IMR-90 (cell line): ENCODE measurements at places on chromosomes 3 and 15. TPM values are rescaled to one million over a fixed set of nuclear protein-coding genes. Genes with fewer than 3 reads are reported as not detected.

DNA sequence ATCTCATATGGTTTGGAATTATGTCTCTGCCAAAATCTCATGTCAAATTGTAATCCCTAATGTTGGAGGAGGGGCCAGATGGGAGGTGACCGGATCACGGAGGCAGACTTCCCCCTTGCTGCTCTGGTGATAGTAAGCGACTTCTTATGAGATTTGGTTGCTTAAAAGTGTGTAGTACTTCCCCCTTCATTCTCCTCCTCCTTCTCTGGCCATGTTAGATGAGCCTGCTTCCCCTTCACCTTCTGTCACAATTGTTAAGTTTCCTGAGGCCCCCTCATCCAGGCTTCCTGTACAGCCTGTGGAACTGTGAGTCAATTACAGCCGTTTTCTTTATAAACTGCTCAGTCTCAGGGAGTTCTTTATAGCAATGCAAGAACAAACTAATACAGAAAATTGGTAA is 51.1 kb downstream of the NEDD4 start:
- peaks cover 6% of the 10 kb centered on the region for H3K36me3 ChIP-seq
- H3K4me1 ChIP-seq: no peaks in the 10 kb centered on the region
- no peak overlapping the region for H3K4me3 ChIP-seq
- H3K27me3 ChIP-seq: no peaks in the 10 kb centered on the region

GRCh38 chr15:40513609-40514008 is 42.8 kb downstream of the CHST14 start:
- H3K27me3 ChIP-seq: peaks cover 36% of the 10 kb centered on the region
- no peak for DNase-seq
- H3K27ac ChIP-seq: no peak overlapping the region
- H3K4me1 ChIP-seq: peaks cover 4% of the 10 kb centered on the region; the same call in 1 of the 2 replicates
- H3K36me3 ChIP-seq: no peaks in the 10 kb centered on the region
- no peak overlapping the region for H3K4me3 ChIP-seq

DNA sequence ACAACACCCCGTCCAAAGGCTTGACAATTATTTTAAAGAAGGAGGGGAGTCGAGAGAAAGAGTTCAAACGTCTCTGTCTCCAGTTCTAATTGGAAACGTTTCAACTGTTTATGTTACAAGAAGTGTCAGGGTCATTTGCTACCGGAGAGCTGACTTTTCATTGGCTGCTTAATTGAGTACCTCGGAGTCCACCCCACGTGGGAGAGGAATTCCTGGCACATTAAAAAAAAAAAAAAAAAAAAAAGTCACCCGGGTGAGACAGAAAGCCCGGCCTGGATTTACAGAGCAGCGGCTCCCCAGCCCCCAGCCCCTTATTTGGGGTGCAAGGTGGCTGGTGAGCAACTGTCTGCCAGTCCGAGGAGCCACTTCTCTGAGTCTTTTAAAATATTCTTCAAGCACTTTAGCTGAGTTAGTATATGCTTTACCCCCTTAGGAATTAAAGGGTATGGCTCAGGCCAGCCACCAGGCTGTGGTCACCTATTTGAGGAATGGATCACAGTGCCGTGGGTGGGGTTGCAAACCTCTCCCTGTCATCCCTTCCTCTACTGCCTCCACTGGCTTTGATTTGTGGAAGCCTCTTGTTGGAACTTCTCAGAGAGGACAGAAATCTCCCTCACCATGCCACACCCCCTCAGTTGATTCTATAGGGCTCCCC is 3.9 kb upstream of the TLE3 start:
- H3K27me3 ChIP-seq: peaks cover 32% of the 10 kb centered on the region
- DNase-seq: peak; percentile 86
- H3K4me1 ChIP-seq: peaks cover 18% of the 10 kb centered on the region
- no peak overlapping the region for H3K4me3 ChIP-seq
- H3K36me3 ChIP-seq: no peaks in the 10 kb centered on the region

The IL17RE gene
- 0.90 and 1.1 TPM in 2 replicates for total RNA-seq

- H3K4me3 ChIP-seq: peak overlapping the region; percentile 78
- no peaks in the 10 kb centered on the region for H3K27me3 ChIP-seq
- no peak for DNase-seq
- H3K4me1 ChIP-seq: no peaks in the 10 kb centered on the region; the same call in 1 of the 2 replicates
- H3K27ac ChIP-seq: peak overlapping the region; percentile 83
- no peaks in the 10 kb centered on the region for H3K36me3 ChIP-seq
Measured at GRCh38 chr3:105367063-105367405, 325 bp downstream of the ALCAM start.

- DNase-seq: no peak
- H3K27ac ChIP-seq: no peak within 1 kb of the TSS
- H3K27me3 ChIP-seq: no peaks in the 10 kb centered on the region
- H3K4me3 ChIP-seq: no peak within 1 kb of the TSS
- H3K4me1 ChIP-seq: no peaks in the 10 kb centered on the region
Measured at GRCh38 chr3:87792534-87793336, 266.1 kb downstream of the CGGBP1 start.

- H3K36me3 ChIP-seq: no peaks in the 10 kb centered on the region
- no peak overlapping the region for H3K27ac ChIP-seq
- peak; percentile 86 for DNase-seq
- H3K4me3 ChIP-seq: no peak overlapping the region
- H3K4me1 ChIP-seq: peaks cover 11% of the 10 kb centered on the region
- H3K27me3 ChIP-seq: no peaks in the 10 kb centered on the region
Measured at GRCh38 chr3:100561459-100562158, 47.8 kb upstream of the ADGRG7 start.

GRCh38 chr3:64575211-64575844 is 112.5 kb downstream of the ADAMTS9 start:
- H3K4me3 ChIP-seq: no peak overlapping the region
- H3K36me3 ChIP-seq: no peaks in the 10 kb centered on the region; the same call in 1 of the 2 replicates
- peaks cover 5% of the 10 kb centered on the region for H3K27me3 ChIP-seq
- DNase-seq: peak; percentile 18

- no peak for DNase-seq
- H3K36me3 ChIP-seq: no peaks in the 10 kb centered on the region
- no peak overlapping the region for H3K27ac ChIP-seq
- no peaks in the 10 kb centered on the region for H3K27me3 ChIP-seq
Measured at GRCh38 chr15:27223179-27223578, 252.2 kb downstream of the GABRG3 start.

DNA sequence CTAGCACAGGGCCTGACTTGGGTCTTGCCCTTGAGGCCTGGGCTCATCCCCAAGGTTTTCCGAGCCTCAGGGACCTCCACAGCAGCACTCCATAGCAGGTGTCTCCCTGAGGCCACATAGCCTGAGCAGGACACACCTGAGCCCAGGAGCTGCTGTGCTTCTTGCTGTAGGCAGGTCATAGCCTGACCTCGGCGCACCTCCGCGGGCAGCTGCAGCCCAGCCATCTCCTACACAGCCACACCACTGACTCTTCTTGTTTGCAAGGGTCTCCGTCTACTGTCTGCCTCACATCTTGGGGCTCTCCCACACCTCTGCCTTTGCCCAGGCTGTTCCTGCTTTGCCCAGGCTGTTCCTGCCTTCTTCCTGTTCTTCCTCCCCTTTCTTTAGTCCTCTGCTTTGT is 224.8 kb downstream of the SLCO3A1 start:
- DNase-seq: no peak
- no peaks in the 10 kb centered on the region for H3K36me3 ChIP-seq
- H3K4me1 ChIP-seq: no peaks in the 10 kb centered on the region
- no peak overlapping the region for H3K27ac ChIP-seq
- H3K27me3 ChIP-seq: no peaks in the 10 kb centered on the region
- H3K4me3 ChIP-seq: no peak overlapping the region

DNA sequence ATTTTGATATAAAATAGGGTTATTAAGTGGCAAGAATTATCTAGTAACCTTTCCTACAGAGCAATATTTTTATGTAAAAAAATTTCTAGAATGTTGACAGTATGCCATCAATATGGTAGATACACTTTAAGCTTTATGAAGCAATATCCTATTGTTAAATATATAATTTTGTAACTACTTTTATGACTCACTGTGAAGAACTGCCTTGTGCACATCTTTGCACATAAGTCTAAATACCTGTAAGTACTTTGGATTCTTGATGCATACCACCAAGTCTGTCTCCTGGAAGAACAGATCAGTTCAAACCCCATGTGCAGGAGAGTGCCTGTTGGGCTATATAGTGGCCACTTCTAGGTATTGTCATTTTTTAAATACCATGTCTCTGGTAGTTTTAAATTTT is 205.7 kb upstream of the EIF1B start:
- H3K27ac ChIP-seq: no peak overlapping the region
- H3K36me3 ChIP-seq: no peaks in the 10 kb centered on the region
- DNase-seq: no peak
- H3K4me3 ChIP-seq: no peak overlapping the region
- H3K27me3 ChIP-seq: no peaks in the 10 kb centered on the region
- H3K4me1 ChIP-seq: no peaks in the 10 kb centered on the region
